ENCODE measurements at places on chromosomes 2 and 18.

GRCh38 chr2:227826019-227826521 is 12.4 kb downstream of the CCL20 start:
- DNase-seq: no peak

GRCh38 chr2:30776831-30777635 is 30.2 kb downstream of the CAPN13 start:
- no peak for DNase-seq

DNA sequence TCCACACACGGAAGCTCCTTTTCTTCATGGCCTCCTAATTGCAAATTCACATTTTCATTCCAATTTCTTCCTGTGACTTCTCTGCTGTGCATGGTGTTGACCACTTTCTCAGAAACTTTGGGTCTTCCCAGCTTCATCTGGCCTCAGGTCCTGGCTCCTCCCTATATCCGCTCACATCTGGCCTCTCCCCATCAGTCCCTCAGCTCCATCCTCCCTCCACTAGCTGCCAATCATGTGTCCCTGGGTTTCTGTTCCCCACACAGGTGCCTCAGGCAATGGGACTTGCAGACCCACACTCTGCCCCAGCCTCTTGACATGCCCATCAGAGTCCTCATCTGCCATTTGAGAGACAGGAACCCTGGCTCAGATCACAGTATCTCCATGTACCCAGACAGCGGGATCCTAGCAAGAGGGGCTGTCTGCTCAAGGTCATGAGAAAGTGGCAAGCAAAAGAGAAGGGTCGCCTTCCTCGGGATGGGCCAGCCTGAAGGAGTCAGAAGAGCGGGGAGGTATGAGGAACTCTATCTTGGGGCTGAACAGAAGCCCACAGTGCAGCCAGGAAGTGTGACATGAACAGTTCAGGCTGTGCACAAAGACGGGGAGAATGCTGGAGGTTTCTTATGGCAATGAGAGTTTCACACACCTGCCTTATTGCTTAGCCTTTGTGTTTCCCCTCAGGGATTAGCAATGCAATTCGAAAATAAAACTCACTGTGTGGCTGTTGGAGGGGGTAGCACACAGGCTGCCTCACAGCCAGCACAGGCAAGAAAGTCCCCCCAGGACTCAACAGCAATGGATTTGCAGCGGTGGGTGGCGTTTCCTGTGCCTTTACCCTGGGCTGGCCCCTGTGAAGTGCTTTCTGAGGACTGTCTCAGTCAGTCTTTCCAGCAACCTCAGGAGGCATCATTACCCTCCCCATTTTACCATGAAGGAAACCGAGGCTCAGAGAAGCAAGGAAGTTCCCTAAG is 69.5 kb downstream of the COPS8 start:
- DNase-seq: no peak

- no peak for DNase-seq
Observed at GRCh38 chr2:196520605-196521004, 118.9 kb upstream of the CCDC150 start.

GRCh38 chr2:84959095-84959565 is 11.8 kb upstream of the KCMF1 start:
- DNase-seq: no peak

DNA sequence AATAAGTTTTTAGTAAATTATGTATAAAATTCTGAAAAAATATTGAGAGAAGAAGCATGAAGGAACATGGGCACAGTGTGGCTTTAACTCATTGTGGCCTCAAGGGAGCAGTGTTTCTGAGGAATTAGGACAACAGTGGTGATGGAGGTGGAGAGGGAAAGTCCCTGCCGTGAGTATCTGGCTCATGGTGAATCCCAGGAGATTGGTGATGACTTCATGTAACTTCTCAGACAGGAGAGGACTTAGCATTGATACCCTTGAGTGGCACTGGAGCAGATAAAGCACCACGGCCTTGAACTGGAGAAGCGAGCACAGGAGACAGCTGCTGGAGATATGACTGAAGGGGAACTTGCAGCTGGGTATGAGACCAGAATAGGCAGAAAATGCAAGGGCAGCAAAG is 35.0 kb upstream of the LRP1B start:
- DNase-seq: peak; percentile 64

- DNase-seq: peak; percentile 18
Observed at GRCh38 chr2:55112229-55113031, 62.2 kb upstream of the RTN4 start.

DNA sequence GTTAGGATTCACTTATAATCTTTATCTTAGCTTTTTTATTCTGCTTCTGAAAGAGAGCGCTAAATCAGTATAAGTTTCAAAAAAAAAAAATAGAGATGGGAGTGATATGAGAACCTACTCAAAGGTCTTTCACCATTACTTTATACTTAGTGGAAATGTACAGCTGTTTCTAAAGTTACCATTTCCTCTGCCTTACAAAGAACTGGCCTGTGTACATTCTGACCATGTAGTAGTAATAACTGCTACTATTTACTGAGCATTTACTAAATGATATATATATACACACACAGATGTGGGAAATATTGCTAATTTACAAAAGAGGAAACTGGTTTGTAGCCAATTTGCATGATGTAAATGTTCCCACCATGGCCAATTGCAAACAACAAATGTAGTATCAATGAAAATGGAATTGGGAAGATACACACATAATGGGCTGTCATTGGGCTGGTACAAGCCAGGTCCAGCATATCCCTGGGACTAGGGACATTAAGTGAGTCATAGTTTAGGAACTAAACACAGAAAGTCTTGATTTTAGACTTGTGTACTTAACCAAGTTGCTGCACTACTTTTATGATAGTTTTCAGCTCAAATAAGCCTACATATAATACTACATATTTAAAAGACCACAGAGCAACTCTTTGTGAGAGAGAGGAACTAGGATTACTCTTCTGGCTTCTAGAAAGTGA is 67.1 kb downstream of the DYNC1I2 start:
- DNase-seq: no peak

DNA sequence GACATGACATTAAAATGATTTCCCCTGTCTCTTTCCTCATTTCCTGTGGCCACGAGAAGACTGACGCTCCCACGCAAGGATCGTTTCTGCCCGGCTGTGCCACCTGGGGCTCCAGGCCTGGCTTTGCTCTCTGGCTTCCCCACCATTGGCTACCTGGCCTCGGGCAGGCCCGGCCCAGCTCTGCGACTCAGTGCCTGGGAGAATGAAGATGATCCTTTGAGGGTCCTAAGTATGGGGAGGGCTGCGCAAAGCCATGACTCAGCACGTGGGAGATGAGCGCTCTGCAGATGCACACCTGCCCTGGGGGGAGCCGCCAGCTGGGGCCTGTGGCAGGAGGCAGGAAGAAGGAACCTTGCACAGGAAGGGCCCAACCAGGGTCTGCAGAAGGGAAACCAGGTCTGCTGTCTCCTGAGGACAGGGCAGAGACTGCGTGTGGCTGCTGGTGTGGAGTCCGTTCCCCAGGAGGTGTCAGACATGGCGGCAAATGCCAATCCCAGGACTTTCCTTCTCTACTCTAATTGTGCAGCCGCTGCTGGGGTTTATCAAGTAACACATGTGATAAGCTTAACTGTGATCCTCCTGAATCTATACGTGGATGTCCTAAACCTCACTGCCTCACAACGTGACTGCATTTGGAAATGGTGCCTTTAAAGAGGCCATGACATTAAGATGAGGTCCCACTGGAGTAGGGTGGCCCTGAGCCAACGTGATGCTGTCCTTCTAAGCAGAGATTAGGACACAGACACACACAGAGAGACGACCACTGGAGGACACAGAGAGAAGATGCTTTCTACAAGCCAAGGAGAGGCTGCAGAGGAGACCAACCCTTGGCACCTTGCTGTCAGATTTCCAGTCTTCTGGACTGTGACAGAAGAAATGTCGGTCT is 32.9 kb downstream of the MBP start:
- DNase-seq: no peak

- peak; percentile 16 for DNase-seq
Observed at GRCh38 chr2:23497063-23497462, 112.1 kb downstream of the KLHL29 start.

GRCh38 chr18:69021211-69021805 is 223.4 kb downstream of the CCDC102B start:
- no peak for DNase-seq

DNA sequence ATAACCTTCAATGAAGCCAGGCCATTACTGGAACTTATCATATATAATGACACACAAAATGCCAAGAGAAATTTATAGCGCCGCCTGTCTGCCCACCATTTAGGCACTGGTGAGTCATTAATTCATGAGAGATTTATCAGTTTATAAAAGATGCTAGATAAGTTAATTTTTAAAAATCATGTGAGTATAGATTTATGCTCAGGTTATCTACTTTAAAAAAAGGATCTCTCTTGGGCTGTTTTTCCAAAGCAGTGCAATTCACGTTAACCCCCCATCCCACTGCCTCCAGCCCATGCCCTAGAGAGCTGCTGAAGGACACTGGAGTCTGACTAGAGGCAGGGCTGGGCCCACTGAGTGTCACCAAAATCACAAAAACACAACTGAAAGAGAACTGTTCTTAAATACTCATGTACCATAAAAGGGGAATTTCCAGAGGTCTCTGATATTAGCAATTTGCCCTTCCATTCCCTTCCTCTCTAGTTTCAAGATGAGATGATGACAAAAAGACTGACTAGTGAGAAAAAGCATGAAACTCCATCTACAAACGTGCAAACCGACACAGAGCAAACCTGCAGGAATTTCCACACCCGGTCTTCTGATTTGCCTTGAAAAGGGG is 160.8 kb downstream of the BCL2 start:
- DNase-seq: no peak

Data from bone marrow (tissue), 2 donors.